NCI-H1092 (cell line): ENCODE measurements at places on chromosomes 1 and 21.

GRCh38 chr21:26491663-26492062, 81.4 kb downstream of the CYYR1 start:
- no peak for DNase-seq

DNA sequence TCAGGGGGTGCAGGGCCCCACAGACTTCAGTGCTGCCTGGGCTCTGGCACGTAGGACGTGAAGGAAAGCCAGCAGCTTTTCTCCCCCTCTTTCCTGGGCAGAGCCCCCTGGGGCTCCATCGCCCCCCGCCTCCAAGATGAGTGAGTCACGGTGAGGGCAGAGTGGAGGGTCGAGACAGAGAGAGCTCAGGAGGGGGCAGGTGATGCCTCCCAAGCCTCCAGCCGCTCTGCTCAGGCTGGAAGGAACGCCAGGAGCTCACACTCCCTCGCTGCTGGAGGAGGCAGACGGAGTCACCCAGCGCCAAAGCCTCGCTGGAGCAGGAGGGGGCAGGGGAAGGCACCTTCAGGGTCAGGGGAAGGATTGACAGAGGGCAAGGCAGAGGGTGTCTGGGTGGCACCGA, 119.5 kb downstream of the CASZ1 start:
- DNase-seq, result no peak

DNA sequence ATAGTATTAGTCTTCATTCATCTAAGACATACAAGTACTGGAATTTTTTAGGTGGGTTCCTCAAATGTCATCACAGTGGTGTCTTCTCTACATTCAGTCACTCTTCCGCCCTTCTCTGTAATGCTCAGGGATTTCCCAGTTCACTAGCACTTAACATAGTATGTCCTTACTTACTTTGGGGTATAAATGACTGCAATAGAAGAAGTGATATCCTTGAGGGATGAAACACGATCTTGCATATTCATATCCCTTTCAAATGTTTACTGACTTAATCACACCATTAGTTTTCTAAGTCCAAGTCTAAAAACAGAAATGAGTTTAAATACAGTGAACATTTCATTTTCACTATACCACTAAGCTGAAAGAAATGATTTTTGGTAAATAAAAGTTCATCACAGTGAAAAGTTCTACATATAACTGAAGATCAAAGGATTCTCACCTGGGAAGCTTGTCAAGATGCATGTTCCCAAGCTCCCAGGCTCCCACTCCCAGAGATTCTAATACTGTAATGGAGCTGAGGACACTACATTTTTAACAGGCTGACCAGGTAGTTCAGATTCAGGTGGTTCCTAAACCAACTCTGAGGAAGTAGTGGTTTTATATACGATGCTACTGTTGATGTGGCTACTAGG, 29.7 kb downstream of the MRPL39 start:
- DNase-seq, result no peak

- no peak for DNase-seq
Observed at GRCh38 chr1:240295811-240296210, 204.1 kb downstream of the FMN2 start.

DNA sequence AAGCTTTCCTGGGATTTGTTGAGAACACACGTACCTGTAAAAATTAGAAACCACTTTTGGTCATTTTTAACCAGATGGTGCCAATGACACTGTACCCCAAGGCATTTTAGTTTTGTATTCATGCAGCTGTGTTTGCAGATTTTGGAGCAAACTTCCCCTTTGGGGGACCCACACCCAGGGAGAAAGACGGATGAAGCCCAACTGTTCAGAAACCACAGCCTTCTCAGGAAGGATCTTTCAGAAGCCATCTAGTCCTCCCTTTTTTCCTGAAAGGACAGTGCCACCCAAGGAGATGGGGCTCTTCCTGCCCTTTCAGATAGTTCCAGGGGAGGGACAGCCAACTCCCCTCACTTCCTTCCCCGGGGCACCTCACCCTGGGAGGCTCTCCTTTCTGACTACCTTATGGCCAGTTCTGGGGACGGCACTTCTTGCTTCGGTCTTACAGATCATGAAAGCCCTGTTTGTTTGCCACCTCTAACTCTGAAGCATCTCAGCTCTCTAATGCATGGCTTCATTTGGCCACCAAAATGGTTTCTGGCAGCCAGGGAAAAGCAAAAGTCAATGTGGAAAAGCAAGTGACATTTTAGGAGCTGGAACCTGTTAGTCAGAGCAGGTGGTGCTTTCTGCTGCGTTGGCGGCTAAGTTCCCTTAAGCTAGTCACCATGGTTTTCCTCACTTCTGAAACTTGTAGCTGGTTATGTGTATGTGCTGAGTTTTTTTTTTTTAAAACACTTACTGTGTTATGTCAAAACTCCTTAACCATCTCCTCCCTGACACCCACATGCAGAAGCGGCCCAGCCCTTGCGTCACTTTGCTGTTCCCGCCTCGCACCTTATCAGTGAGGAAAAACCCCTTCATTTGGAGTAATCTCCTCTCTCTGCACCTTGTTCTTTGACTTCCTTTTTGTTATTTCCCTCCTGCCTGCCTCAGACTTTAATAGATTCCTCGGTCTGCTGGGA, 10.1 kb downstream of the TMCC2 start:
- no peak for DNase-seq

- no peak for DNase-seq
Observed at GRCh38 chr1:163170331-163170730, 32.4 kb downstream of the RGS5 start.

DNA sequence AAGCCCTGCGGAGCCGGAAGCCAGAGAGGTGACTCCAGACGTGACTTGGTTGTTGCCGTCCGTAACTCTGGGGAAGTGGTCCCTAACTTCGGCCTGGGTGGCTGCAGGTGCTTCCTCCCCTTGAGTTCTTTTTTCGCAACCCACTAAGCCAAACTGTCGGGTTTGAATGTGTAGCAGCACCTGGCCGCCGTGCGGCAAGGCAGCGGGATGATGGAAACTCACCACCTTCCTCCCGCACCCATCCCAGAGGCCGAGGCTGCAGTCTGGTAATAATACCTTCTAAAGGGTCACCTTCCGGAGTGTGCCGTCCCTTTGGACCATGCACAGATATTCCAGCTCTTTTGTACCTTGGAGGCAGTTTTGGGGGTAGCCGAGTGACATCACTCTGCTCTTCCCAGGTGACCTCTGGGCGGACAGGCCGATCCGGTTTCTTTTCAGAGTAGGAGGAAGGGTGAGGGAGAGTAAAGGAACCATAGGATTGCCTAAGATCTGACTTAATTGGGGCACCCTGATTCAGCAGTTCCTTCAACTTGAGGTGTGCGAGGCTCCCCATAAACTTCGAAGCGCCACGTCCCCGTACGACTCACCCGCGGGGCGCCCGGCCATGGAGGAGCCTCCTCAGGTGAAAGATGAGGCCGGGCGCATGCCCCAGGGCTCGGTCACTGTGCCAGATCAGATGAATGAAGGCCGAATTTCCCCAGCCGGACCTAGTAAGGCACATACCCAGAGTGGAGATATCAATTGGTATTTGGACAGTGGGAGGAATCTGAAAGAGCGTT, 1.0 kb downstream of the KCNK1 start:
- DNase-seq, result no peak
